GM03348 (cell line): ENCODE measurements at places on chromosomes 5 and 9.

GRCh38 chr5:158513490-158514318, 586.0 kb downstream of the EBF1 start:
- no peak for DNase-seq

DNA sequence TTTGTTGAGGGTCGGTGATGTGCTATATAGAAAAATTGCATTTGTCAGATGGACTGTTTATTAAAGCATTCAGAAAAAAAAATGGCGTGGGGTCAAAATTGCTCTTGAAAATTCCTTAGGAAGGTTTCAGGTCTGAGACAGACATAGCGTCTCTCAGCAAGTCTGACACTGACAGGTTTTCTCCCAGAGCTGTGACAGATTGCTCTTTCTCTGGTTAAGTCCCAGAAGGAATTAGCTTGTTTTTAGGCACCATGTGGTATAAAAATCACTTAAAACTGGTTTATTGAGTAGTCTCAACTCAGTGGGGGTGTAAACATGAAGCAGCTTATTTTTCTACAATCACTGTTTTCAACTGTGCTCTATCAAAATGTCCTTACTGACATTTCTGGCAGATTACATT, 1379.8 kb downstream of the MAT2B start:
- DNase-seq = no peak

DNA sequence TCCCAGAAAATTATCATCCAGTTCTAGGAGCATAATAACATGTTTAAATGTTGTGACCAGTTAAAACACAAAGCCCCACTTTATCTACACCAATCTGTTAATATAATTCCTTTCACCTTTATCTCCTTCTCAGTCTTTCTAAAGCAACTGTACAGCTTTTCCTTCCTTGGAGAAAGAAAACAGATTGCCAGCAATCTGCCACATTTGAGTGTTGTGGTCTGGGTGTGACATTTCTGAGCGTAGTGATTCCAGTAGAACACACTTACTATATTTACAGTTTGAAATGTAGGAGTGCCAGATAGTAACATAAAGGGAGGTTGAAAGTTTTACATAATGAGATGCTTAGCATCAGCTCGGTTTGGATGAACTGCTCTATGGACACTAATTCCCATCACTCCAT, 76.1 kb downstream of the KCNN2 start:
- DNase-seq = no peak

DNA sequence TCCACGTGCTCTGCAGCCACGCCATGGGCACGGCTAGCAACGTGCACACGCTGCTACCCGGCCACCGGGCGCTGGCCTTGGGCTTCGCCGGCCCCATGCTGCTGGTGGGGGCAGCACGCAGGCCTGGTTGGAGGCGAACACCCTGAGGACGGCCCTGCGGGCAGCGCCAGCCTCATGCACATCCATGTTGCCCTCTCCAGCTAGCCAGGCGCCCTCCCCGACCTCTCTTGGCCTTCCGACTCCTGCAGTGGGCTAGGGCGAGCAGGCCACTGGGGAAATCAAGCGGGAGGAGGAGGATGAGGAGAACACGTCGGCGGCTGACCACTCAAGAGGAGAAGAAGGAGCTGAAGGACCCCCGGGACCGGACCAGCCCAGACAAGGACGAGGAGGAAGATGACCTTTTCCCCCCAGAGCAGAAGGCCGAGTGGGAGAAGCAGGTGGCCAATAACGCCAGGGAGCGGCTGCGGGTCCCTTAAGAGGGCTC, 73.3 kb downstream of the INSL6 start:
- DNase-seq = no peak

DNA sequence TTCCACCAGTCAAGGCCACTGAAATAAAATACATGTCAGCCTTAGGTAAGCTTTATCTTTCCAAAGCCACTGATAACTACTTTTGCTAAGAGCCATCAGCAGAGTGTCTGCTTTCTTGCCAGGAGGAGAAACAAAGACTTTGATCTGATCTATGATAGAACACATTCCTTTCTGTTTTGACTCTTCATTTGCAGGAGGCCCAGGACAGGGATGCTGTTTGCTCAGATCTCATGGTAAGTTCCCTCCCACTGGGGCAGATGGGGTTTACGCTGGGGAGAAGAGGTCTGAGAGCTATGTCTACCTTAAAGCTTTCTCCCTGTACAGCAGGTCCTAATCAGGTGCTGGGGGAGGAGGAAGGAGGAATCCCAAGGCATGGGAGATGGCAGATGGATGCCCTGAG, 497.6 kb downstream of the NTRK2 start:
- no peak for DNase-seq

- DNase-seq = no peak
These were observed 23.3 kb downstream of the C5 start for GRCh38 chr9:121026768-121027167.

GRCh38 chr5:6461006-6461405, 12.3 kb downstream of the UBE2QL1 start:
- no peak for DNase-seq

DNA sequence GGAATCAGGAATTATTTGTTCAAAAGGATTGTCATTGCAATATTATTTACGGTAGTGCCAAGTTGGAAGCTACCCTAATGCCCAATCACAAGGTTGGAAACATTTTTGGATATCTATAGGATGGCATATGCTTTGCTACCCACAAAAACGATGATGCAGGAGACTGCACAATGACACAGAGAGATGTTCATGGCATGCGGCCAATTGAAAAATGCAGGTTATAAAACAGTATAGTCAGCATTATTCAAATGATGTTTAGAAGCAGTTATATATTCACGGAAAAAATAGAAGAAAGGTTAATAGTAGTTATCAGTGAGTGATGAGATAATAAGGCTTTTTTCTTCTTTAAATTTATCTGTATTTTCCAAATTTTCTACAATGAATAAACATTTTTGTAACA, 5.9 kb upstream of the ACSL6 start:
- DNase-seq = no peak

GRCh38 chr5:96661855-96662724, at the start of gene CAST:
Gene CAST (plus strand): TSS chr5:96662376. CDS start chr5:96662423, 47 bp downstream.
- DNase-seq = peak; percentile 93

- peak; percentile 85 for DNase-seq
These were observed 26.1 kb downstream of the IDNK start for GRCh38 chr9:83649080-83649479.

GRCh38 chr5:127967983-127968592, 115.5 kb upstream of the SLC12A2 start:
- no peak for DNase-seq

- peak; percentile 69 for DNase-seq
These were observed 146.3 kb downstream of the SNX18 start for GRCh38 chr5:54663866-54664265.

DNA sequence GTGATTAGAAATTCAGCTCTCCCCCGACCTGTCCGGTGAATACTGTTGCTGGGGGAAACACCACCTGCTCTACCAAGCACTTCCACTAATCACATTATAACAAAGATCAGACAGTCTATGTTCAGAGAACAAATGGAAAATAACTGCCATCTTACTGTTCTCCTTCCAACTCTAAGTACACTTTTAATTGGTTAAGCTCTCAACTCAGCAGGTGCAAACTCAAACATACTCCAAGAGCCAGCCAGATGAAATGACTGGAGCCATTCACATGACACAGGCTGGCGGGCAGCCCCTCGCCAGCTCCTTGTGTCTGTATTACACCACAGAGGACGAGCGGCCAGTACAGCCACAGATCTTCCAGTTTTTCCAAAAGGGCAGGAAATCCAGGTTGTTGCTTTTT, 16.1 kb downstream of the LIFR start:
- no peak for DNase-seq

DNA sequence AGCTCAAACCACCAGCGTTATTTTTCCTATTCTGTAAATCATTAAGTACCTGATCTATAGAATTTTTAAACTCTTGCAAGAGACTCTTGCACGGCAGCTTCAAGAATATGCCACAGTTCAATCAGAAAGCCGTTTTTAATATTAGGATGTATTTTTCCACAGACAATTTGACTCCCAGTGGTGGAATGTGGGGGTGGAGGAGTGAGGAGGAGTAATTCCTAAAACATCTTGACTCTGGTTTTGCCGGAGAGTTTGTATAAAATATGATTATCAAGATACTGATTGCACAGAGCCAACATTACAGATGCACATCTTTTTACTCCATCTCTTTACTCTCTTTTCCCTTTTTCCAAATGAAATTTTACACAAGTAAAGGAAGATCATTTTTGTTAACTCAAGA, 288.3 kb downstream of the ENC1 start:
- peak; percentile 70 for DNase-seq

GRCh38 chr9:589723-590122, 251.8 kb upstream of the DMRT1 start:
- peak; percentile 44 for DNase-seq

GRCh38 chr9:100838857-100839256, 189.7 kb upstream of the PLPPR1 start:
- no peak for DNase-seq

DNA sequence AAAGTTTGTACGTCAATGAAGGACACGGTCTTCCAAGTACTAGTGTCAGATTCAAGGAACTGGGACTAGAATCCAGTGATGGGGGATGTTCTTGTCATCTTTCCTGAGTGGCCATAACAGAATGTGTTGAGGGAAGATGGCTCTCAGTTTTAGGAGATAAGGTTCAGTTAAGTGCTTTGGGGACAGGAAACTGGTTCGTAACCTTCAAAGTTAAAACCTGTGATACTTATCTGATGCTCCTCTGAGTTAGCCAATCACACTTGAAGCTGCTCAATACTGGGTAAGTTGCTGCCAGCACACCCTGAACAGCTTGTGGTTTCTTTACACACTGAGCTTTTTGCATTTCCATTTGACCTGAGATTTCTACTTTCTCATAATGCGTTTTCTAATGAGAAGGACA, 64.4 kb downstream of the PIK3R1 start:
- no peak for DNase-seq

DNA sequence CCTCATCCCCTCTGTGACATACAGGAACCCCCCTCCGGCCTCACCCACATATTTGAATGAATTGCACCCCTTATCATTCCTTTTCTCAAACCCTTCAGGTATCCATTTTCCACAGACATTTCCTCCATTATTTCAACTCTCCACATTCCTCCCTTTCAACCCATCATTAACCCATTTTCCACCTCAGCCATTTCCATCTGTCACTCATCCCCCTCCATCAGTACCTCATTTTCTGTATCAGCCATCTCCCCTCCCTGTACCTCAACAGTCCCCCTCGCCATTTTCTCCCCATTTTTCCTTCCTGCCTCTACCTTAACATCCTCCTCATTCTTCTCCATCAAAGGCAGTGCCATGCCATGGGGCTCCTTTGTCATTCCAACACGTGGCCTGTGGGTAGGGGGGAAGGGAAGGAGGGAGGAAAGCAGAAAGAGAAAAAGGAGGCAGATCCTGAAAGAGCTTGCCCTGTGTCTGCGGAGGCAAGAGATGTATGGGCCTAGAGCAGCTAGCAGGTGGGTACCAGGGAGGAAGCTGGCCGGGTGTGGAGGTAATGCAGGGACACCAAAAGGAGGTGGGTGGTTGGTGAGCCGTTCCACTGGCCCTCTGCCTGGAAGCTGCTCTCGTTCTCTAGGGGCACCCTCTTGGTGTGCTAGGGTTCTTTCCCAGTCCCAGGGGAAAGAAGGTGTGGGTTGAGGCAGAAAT, 1.5 kb downstream of the DNAJB5 start:
- no peak for DNase-seq

- no peak for DNase-seq
These were observed 66.0 kb downstream of the WDR41 start for GRCh38 chr5:77425998-77426659.

GRCh38 chr9:134128727-134129679, 6.9 kb upstream of the WDR5 start:
- DNase-seq = no peak

GRCh38 chr9:33117306-33117705, 40.8 kb upstream of the SMU1 start:
- DNase-seq = peak; percentile 77

GRCh38 chr5:56501781-56502557, 268.8 kb upstream of the ANKRD55 start:
- DNase-seq = no peak

DNA sequence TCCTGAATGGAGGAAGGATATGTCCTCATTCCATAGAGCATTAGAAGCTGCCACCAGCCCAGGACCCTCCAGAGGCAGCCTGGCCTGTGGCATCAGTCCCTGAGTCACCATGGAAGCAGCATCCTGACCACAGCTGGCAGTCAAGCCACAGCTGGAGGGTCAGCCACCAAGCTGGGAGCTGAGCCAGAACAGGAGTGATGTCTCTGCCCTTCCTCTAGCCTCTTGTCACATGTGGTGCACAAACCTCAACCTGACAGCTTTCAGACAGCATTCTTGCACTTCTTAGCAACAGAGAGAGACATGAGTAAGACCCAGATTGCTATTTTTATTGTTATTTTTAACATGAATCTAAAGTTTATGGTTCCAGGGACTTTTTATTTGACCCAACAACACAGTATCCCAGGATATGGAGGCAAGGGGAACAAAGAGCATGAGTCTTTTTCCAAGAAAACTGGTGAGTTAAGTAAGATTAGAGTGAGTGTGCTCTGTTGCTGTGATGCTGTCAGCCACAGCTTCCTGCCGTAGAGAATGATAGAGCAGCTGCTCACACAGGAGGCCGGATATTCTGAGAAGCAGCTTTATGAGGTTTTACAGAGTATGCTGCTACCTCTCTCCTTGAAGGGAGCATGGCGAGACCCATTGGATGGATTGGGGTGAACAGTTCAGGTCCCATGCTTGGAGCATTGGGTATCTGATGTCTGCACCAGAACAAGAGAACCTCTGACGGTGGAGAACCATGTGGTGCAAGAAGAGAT, 13.0 kb upstream of the CYFIP2 start:
- no peak for DNase-seq

DNA sequence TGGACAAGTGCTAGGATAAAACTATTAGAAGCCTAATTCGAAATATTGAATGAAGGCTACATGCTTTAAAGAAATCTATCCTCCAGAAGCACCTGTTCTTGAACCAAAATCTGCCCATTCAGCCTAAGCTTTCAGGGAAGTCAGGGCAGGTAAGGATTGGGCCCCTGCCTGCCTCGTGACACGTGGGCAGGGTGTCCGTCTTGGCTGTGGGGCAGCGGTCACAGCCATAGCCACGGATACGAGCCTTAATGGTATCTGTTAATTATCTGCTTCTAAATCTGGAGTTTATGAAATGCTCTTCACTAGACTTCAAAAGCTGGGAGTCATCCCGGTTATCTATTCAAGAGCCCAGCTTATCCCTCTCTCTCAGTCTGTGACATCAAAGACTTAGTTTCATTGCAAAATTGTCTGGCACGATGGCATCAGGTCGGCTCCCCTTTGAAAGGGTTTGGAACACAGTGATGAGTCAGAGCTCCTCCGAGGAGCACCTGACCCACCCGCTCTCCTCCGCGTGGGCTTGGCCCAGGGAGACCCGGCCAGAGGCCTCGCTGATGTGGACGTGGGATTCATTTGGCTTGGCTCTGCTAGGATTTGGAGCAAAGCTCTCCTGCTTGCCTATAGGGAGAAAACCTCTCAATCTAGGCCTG, 135.9 kb downstream of the MACROH2A1 start:
- no peak for DNase-seq

DNA sequence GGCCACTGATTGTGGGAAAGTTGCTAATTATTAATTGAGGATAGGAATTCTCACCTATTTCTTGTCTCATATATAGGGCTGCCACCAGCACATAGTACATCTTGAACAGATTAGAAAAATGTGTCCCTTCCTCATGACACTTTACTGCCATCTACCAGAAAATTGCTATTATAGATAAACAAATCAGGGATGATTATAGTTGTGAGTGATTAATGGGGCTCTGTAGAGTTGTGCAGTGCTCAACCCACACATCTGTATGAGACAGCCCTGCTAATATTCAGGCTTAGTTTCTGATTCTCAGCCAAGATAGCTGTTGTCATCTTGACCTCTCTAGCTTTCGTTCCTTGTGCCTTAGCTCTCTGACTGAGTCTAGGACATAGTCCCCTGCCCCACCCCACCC, 373.3 kb downstream of the TLE4 start:
- no peak for DNase-seq
